ENCODE measurements at places on chromosomes 2 and 18. TPM values are rescaled to one million over a fixed set of nuclear protein-coding genes. Genes with fewer than 3 reads are reported as not detected.

Gene NPPC
- 0.82 TPM for total RNA-seq

Gene SGPP2
- total RNA-seq: 13.0 TPM

Gene IDH1
- 18.6 TPM for total RNA-seq

Gene AP1S3
- total RNA-seq: 3.5 TPM

- DNase-seq: no peak
Measured at GRCh38 chr2:96891591-96892333, 21.9 kb upstream of the SEMA4C start.

DNA sequence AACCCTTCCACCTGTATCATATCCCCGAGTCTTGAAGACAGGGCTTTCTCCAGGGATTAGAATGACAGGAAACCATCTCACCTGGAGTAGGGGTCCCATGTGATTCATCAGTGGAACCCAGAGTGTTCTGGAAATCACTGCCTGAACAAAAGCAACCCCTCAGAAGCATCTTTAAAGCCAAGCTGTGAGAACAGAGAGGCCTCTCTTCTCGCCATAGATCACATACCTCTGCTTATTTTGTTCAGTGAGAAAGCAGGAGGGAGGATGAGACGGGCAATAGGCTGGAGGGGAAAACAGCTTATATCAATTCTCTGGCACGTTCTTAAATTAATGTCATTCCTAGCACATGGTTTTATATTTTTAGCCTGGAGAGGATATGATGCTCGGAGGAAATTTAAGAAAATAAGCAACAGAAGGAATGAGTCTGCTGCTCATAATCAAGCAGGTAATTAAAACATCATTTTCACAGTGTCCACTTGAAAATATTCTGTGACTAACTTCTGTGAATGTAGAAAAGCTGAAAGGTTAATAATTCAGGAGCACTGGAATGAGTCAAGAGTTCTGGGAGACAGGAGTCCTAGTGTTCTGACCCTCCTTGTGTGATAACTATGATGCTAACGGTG, 213.6 kb upstream of the SP5 start:
- DNase-seq: no peak

- DNase-seq: no peak
Measured at GRCh38 chr2:151198645-151199044, 63.0 kb downstream of the RBM43 start.

GRCh38 chr2:59892398-59892797, 661.1 kb downstream of the BCL11A start:
- DNase-seq: no peak

DNA sequence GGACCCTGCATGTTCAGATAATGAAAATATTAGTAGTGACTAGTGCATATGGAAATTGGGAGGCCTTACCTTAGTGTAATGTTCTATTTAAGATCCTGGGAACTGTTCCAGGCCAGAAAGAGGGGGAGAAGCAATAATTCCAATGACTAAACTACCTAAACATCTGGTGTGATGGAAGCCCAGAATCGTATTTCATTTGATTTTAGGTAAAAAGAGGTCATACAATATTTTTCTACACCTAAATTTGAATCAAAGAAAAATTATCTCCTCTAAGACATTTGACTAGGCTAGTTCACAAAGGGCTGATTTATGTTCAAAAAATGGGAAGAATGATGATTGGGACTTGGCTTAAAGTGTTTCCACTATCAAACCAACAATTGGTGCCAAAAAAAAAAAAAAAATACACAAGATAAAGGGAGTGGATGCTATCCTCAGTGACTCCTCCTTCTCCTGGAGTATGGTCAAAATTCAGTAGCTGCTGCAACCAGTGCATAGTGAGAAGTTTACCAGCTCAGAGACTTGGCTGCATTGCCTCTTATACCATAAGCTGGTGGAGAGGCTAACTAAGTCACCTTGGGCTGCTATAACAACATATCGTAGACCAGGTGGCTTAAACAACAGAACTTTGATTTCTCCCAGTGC, 1038.3 kb upstream of the ACVR2A start:
- no peak for DNase-seq
